ENCODE measurements at places on chromosomes 3 and 15. TPM values are rescaled to one million over a fixed set of nuclear protein-coding genes. Genes with fewer than 3 reads are reported as not detected.

SOX14 gene
- not detected for total RNA-seq

TGM4 gene
- not detected for total RNA-seq

SLC9C1 gene
- total RNA-seq: 1.3 TPM

NR1I2 gene
- not detected for total RNA-seq

CFAP100 gene
- not detected for total RNA-seq

AGBL1 gene
- total RNA-seq: not detected

- DNase-seq: no peak
- H3K4me3 ChIP-seq: no peak overlapping the region
- no peaks in the 10 kb centered on the region for H3K27me3 ChIP-seq
- no peak overlapping the region for H3K27ac ChIP-seq
Observed at GRCh38 chr3:36496684-36497633, 116.7 kb downstream of the STAC start.

- no peaks in the 10 kb centered on the region for H3K36me3 ChIP-seq
- no peak for DNase-seq
- peaks cover 21% of the 10 kb centered on the region for H3K27me3 ChIP-seq
- H3K27ac ChIP-seq: no peak overlapping the region
- H3K4me1 ChIP-seq: no peaks in the 10 kb centered on the region
- no peak overlapping the region for H3K4me3 ChIP-seq
Observed at GRCh38 chr3:107816107-107816506, 274.7 kb downstream of the CD47 start.
